ENCODE measurements at places on chromosomes 2 and 18.
A peak's percentile ranks its signal among the peaks of the same experiment; 100 is the strongest.

DNA sequence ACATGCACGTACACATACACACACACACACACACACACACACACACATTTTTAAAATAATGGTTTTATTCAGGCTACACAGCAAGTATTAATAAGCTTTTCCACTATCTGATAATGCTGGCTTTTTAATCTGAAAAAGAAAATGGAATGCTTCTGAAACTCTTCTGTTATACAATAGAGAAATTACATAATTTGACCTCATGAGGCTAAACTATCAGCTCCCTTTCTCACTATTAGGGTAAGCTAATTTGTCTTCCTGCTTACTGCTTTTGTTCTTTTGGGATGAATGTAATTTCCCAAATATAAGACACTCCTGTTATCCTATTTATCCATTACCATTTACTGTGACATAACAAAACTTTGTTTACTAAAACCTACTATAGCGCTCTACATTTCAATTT, 41.8 kb downstream of the MAP4K3 start:
- DNase-seq, result no peak

DNA sequence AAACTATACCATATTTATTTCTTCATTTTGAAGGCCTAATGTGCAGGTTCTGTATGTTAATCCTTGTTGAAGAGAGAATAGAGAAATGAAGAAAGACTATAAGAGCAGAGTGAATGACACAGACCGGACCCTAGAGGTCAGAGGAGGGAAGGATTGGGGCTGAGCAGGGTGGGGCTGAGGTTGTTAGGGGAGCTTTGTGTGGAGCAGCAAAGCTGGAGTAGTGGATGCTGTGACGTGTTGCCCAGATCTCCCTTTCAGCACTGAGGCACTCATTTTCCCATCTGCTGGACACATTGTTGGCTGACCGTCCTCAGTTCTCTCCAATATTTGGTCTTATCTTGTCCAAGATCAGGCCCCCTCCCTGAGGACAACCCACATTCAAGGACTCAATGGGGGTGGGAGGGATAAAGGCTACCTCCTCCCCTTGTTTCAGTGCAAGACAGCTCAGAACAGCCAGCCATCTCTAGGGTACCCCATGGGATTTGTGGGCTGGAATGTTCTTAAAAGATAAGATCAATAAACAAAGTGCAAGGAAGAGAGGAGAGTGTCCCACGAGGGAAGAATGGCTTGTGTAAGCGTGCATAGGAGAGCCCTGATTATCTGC, 143.6 kb downstream of the TDRD15 start:
- DNase-seq, result no peak

GRCh38 chr2:197879812-197880408, 75.5 kb downstream of the PLCL1 start:
- DNase-seq, result no peak

DNA sequence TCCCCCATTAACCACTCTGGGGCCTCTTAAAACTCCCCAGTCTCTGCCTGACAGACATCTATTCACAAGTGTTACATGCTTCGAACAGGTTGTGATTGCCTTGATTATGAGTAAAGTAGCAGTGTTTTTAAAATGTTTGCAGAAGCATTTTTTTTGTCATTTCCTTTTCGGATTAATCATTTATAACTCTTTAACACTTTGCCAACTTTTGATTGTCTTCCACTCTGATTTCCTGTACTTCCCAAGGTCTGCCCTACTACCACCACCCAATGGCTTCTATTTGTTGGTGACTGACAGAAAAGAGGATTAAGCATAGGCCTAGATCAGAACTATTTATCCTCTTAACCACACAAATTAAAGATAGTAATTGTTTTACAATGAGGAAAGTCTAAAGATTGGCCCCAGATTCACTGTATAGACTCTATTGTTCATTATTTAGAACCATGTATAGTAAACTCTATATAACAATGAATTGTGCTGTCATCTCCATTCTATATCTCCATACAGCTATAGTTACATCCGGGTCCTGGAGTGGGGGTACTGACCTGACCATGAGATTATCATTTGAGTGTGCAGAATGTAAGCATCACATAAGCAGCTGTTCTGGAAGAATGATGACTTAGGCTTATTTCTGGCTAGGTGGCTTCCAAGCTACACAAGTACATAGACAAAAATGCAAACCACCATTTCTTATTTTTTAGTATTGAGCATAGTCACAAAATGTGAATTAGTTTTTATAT, 110.3 kb upstream of the RBMS1 start:
- no peak for DNase-seq

GRCh38 chr2:225002039-225002655, 40.1 kb downstream of the DOCK10 start:
- DNase-seq, result no peak

DNA sequence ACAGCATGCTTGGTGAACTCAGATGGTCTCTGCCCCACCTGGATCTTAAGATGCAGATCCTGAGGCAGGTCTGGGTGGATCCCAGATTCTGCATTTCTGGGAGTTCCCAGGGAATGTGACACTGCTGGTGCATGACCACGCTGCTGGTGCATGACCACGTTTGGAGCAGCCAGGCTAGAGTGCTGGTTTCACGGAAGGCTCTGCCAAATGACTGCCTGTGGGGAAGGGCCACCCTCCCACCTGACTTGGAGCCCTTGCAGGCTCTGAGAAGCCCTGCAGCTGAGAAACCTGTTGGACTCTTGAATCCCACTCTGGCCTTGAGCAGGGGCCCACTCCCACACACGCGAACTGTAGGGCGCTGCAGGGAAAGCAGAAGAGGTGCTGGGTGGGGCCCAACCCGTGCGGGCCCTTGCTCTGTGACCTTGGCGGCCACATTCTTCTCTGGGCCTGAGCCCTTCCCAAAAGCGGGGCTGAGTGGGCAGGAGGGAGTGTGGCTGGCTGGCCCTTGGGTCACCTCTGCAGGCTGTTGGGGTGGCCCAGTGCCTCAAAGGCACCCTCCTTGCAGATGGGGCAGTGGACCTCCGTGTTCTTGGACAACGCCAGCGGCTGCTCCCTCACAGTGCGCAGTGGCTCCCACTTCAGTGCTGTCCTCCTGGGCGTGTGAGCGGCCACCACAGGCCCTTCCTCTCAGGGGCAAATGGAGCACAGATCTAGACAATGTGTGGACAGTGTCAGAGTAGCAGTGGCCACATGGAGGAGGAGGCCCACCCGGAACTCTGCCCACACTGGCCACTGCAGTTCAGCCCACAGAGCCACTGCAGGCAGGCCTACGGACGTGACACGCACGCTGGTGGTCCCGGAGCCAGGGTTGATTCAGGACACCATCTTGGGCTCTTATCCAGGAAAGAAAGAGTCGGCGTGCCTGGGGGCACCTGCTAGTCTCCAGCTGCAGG, 7.9 kb downstream of the ERFE start:
- DNase-seq, result no peak

DNA sequence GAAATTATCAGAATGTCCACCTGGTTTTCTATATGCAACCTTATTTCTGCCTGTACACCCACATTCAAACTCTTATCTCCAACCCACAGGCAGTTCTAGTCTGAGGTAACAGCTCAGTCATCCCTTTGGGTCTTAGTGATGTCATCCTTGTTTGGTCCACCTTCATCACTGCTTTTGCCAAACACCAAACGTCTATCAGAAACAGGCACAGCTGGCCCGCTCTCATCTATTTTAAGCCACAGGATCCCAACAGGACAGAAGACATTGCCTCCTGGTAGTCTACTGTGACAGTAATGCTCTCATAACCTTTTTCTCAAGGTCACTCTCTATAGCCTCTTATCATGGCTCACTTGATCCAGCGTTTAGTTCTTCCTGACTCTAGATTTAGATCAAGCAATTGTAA, 99.0 kb upstream of the CHAC2 start:
- no peak for DNase-seq

DNA sequence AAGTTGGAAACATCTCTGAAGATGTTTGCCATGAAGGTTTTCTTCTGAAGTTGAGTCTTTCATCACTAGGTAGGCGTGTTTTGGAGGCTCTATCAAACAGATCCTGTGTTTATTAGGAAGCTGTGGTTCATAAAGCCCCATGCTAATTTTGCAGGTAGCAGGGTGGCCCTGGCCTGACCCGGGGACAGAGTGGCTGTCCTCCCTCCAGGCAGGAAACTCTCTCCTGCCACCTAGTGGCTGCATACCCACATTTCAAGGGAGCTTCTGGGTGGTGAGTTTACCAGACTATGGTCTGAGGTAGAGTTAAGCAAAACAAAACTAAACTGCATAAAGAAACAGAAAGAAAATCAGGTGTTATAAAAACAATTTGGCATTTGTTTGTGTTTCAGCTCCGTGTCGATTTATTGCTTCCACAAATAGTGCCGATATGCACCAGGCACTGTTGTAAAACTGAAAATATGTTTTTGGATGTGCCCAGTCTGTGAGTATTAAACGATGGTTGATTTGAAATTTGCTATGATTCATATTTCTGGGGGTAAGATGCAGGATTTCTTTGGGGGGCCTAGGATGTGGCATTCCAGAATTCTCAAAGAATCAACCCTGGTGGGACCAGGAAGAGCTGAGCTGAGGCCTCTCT, 26.0 kb upstream of the IL37 start:
- peak; percentile 44 for DNase-seq

DNA sequence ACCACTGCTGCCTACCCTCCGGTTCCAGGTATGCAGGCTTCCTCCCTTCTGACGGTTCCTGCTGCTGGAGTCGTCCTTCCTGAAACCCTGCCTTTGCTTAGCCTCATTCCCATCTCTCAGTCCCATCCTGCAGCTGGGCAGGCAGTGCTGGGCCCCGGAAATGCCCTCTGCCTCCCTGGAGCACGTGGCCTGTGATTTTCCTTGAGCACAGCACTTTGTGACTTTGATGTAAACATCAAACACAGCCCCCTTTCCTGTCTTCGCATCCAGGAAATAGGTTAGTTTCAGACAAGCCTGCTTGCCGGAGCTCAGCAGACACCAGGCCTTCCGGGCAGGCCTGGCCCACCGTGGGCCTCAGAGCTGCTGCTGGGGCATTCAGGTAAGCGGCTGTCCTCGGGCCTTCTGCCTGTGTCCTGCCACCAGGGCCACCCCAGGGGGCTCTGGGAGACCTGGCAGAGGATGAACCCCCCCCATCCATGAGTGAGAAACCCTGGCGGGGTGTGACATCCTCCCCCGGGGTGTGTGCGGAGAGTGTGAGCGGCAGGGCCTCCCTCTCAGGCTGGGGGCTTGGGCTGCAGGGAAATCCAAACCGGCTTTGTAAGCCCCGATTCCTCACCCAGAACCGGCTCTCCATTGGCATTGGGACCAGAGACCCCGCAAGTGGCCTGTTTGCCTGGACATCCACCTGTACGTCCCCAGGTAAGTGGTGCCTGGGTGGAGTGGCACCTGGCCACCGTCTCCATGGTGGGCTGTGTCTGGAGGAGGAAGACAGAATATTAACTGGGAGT, at the start of gene ZAP70:
TSS of gene ZAP70 (plus strand) at position 281 of the 788 bp plus-strand sequence. CDS start 10,461 bp downstream, outside the sequence.
- no peak for DNase-seq

DNA sequence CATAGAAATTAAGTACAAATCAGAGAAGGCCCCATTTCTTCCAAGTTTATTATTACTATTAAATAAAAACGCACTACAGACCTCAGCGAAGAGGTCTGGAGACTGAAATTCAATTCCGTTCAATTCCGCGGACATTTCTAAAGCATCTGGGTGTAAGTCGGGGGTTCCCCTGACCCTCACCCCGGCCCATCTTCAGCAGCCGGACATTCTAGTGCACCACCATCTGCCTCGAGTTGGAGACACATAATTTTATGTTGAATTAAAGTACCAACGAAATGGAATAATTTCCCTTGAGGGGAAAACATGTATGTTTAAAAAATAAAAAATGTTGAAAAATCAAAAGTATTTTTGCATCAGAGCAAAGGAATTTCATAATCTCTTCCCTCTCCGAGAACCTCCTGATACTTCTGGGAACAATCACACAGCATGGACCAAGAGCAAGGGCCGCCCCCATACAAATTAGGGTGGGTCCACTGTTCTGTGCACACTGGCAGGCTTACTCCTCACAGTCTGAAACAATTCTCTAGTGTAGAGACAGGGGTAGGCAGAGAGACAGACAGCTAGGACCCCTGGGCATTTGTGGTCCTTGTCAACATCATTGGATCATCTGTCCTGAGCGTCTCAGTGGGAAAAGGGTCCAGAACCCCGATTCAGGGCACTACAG, 29.3 kb downstream of the MBP start:
- DNase-seq, result no peak

DNA sequence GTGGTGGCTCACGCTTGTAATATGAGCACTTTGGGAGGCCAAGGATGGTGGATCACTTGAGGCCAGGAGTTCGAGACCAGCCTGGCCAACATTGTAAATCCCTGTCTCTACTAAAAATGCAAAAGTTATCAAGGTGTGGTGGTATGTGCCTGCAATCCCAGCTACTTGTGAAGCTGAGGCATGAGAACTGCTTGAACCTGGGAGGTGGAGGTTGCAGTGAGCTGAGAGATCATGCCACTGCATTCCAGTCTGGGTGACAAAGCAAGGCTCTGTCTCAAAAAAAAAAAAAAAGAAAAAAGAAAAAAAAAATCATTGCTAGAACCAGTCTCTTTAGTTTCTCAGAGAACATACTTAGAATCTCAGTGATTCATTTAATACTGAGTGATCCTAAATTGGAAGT, 217.1 kb downstream of the DYM start:
- no peak for DNase-seq

GRCh38 chr2:80303909-80304837, at the start of gene LRRTM1:
Gene LRRTM1, minus strand, starts transcription at chr2:80304752. Its CDS starts 933 bp downstream, at chr2:80303819.
- no peak for DNase-seq

GRCh38 chr2:80019571-80020460, 284.7 kb downstream of the LRRTM1 start:
- no peak for DNase-seq

DNA sequence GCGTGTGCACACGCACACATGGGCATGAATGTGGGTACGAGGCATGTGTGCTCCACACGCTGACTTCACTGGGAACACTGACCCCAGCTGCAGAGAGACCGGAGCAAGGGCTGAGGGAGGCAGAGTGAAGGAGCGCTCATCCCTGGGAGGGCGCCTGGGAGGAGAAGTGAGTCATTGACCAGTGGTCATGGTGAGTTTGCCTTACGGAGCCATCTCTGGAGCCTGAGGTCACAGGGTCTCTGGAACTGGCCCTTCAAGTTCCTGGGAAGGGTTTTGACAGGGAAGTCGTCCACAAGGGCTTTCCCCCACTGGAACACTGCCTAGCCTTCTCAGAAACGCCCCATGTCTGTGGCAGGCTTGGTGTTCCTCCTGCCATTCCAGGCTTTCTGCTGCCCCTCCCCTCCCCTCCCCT, 14.3 kb upstream of the TMEM185B start:
- no peak for DNase-seq
